ENCODE measurements at places on chromosomes 2 and 18.

DNA sequence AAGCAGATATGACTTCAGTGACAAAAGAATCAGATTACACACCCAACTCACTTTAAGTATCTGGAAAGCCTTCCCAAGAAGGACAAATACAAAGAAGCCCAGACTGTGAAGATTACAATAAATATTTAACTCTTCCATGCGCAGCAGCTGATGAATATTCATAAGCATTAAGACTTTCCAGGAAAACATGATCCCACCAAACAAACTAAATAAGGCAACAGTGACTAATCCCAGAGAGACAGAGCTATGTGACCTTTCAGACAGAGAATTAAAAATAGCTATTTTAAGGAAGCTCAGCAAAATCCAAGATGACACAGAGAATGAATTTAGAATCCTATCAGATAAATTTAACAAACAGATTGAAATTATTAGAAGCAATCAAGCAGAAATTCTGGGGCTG, 108.2 kb upstream of the UBE2E3 start:
- peak; percentile 72 for DNase-seq

- peak; percentile 100 for DNase-seq
Measured at GRCh38 chr2:45938649-45939511, 287.4 kb downstream of the PRKCE start.

DNA sequence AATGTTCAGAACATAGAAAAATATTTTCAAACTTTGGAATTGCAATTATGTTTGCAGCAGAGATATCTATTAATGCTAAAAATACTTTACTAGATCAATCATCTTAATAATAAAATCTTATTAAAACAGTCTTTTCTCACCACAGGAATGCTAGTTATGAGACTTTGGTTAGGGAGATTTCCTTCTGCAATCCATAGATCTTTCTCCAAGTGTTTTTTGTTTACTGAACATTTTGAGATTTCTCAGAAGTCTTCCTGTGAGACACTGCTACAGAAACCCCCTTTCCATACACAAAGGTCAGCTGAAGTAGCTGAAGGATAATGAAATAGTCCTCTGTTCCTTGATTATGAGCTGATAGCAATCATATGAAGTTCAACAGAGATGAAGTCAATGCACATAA, 59.4 kb upstream of the RAPH1 start:
- DNase-seq: peak; percentile 36

GRCh38 chr2:10397297-10397875, 50.7 kb downstream of the ODC1 start:
- no peak for DNase-seq

DNA sequence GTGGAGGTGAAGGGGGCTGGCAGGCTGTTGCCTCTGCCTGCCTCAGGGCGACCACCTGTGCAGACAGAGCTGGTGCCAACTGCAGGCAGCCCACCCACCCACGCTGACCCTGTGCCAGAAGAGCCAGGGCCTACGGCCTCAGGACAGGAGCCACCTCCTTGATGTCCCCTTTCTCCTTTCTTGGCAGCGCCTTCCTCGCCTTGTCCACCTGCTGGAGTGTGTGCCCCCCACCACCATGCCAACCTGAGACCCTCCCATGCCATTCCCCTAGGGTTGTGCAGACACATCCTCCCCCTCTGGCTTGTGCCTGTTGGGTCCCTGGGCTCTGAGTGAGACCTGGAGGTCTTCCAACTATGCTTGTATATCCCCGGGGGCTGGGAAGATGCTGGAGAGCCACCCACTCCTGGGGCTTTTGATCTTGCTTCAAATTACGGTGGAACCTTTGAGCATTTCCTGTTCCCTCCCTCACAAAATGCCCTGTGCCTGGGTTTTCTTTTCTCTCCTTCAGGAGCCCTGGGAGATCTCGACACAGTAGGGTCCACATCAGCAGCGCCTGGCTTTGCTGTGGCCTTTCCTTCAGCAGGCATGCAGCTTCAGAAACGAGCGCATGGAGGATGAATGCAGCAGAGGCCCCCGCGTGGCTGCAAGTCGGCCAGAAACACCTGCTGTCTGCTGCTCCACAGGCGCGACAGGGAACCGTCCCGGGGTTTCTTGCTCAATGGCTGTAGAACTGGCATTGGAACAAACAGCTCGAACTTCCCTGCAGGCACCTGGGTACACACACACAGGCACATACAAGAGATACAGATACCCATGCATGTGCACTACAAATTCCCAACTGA, 65.9 kb upstream of the SH3RF3 start:
- no peak for DNase-seq

DNA sequence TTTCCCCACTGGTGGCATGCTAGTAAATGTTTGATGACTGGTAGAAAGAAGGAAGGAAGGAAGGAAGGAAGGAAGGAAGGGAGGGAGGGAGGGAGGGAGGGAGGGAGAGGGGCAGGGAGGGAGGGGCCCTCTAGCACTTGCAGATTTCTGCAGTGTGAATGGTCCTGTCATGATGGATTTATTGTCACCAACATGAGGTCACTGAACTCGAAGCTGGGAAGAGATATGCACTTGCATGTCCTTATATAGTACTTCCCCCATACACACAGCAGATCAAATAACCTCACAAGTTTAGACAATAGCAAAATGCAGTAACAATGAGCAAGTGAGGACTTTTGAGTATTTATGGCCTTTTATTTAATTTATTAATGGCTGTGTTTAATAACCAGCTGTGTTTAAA, 44.5 kb upstream of the CXCR4 start:
- DNase-seq: no peak

Data from fibroblast of gingiva (primary cell).